ENCODE measurements at places on chromosomes 16 and 17.

DNA sequence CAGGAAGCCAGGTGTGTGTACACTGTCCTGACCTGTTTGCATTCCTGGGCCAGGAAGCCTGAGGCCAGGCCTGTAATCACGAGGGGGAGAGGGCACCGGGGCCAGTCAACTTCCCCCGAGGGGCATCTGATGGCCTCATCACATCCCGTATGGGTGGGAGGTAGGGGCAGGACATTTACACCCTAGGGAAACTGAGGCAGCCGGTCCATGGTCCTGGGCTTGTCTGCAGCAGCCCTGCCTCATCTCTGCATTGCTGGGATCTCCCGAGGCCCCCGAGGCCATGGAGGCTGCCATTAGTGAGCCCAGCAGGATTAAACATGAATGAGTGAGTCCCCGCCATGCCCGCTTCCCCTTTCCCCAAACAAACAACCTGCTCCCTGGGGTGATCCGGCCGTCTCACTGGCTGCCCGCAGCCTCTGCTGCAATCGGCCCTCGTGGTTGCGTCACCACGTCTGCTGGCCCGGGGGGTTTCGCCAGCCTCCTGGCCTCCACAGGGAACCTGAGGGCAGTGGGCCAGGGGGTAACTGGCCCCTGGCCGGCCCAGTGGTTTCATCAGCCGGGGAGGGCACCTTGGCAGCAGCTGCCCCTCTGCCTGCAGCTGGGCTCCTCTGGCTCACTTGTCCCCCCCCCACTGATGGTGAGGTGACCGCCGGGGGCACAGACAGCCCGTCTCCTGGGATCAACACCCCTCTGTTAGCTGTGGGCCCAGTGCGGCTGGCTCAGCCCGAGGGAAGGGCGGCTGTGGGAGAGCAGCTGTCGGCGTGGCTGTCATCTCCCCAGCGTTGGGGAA is 88.3 kb upstream of the GSE1 start:
- no peak for DNase-seq

DNA sequence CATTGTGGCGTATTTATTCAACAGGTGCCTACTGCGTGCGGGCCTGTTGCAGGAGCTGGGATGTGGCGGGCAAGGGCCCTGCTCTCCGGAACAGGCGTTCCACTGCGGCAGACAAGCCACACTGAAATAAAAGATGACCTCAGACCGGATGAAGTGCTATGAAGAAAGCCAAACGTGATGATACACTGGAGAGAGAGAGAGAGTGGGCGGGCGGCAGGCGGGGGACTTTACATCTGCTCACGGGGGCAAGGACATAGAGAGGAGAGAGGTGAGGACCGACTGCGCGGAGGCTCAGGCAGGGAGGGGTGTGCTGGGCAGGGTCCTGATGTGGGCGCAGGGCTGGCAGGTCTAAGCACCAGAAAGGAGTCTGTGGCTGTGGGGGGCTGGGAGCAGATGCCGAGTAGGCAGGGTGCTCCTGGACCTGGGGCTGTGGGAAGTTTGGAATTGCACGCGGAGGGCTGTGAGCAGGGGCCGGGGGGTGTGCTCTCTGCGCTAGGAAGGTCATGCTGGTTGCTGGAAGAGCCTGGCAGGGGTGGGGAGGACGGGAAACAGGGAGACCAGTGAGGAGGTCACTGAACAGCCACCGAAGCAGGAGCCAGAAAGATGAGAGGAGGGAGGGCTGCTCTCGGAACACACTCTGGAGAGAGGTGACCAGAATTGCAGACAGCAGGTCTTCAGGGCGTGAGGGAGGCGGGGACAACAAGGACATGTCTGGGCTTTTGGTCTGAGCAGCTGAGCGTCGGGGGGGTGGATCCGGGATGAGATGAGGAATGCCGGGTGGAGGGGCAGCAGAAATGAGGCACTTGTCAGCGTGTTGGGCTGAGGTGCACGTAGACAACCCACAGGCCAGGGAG is 9.9 kb downstream of the MXRA7 start:
- no peak for DNase-seq

- DNase-seq = no peak
Measured at GRCh38 chr17:60749050-60749449, 71.4 kb downstream of the BCAS3 start.

GRCh38 chr17:206941-207560 is 25.6 kb upstream of the DOC2B start:
- no peak for DNase-seq

DNA sequence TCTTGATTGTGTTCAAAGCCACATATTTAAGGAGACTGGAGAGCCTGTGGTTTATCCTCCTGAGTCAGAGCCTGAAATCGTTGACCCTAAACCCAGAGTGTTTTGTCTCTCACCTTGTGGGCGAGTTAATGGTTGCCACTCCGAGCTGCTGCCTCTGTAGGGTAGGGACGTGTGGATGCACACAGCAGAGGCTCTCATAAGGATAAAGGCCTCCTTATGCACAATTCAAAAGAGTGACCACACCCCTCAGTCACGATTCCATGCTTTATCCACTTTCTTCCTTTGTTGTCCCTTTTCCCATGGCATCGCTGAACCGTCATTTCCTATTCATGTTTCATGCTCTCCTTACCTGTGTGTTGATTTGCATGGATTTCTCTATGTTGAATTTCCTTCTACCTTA is 805.0 kb upstream of the RBFOX1 start:
- no peak for DNase-seq

GRCh38 chr17:64277831-64278562 is 14.9 kb upstream of the TEX2 start:
- no peak for DNase-seq

Measured in stimulated activated CD4-positive, alpha-beta T cell treated with anti-CD3 and anti-CD28 coated beads, Interleukin-4, amount 100 ng/mL, for 1 hour (primary cell).